ENCODE measurements at places on chromosomes 1 and 21.

DNA sequence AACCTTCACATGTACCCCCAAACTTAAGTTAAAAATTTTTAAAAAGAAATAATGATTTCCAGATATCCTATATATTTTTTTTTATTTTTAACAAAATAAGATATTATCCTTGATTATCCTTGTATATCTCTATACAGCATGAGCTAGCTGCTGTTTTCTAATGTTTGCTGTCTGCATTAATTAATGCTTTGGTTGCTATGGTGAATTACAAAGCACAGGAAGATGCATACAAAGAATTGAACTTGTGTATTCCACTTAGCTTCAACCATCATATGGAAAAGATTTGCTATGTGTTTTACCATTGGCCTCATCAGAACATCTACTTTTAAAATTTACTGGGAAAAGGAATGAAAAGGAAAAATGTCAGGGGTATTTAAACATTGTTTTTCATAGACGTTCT lies 35.4 kb downstream of the VPS45 start:
- no peak for DNase-seq

DNA sequence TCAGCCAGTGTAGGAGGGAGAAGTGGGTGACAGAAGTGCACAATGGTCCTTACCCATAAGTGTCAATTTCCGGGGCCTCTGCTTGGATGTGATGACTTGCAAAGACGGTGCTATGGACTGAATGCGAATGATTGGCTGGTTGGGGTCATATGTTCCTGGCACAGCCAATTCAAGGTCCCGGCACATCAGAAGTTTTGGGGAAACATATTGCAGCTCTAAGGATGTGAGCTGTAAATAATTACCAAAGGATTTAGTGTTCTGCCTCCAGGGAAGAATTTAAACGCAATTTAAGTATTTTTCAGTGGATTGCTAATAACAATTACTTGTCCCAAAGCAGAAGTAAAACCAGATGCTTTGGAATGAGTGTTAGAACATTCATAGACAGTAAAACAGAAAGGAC lies 26.9 kb upstream of the EXOSC10 start:
- DNase-seq = no peak

GRCh38 chr21:27840262-27840661 lies 873.4 kb upstream of the ADAMTS5 start:
- DNase-seq = no peak

DNA sequence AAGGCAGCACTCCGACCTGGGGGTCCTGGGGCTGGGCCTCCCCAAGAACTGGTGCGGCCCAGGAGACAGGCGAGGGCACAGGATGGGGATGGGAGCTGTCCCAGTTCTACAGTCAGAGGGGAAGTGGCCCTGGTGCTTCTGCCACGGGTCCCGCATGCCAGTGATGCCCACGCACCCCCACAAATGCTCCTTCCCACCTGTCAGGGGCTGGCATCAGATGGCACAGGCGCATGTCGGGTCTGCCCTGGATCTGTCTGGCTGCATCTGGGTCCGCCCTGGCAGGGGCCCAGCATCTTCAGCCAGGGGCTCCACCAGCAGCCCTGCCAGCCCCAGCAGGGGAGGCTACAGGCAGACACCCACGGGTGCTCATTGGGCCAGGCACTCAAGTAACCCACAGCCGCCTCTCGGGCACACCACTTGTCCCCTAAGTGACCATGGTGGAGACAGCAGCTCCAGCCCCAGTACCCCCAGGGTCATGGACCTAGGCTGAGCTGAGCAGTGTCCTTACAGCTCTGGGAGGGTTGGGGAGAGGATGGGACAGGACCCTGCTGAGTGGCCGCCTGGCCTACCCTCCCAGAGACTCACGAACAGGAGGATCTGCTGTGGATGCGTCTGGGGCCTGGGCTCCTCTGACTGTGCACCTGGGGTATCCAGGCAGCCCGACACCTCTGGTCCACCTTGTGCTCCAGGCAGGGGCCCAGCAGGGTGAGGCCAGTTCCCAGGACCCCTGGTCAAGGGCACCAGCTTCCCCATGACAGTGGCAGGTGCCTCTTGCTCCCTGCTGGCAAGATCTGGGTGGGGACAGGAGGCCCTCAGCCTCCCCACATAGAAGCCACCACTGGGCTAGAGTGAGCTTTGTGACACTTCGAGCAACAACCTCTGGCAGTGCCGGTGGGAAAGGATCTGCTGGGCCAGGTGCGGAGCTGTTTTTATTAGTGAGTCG lies 5.4 kb downstream of the SMIM1 start:
- DNase-seq = no peak

GRCh38 chr1:115678141-115678540 lies 36.4 kb downstream of the VANGL1 start:
- DNase-seq = no peak

GRCh38 chr1:219753914-219754313 lies 141.0 kb upstream of the ZC3H11B start:
- no peak for DNase-seq

GRCh38 chr1:90831910-90832309 lies 114.8 kb upstream of the BARHL2 start:
- DNase-seq = no peak

DNA sequence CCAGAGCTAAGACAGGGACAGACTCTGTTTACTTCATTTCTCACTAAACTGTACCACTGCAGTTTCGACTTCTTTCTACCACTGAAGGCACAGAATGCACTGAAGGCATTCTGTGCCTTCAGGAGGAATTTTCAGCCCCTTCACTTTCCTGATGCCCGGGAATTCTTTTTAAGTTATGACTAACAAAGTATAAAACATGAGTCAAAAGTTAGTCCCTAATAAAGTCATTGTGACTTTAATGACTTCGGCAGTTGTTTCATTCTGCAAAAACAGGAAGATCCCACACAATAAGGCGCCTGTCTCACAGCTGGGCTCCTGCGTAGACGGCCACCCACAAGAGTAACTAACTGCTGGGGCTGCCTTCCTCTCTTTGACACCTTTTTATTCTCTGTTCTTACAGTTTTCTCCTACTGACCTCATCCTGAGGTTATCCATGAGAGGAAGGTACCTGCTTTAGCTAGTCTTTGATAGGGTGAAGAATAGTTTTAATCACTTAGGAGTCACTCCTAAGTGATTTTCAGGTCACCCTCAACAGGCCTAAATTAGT lies 183.9 kb upstream of the SGIP1 start:
- no peak for DNase-seq

DNA sequence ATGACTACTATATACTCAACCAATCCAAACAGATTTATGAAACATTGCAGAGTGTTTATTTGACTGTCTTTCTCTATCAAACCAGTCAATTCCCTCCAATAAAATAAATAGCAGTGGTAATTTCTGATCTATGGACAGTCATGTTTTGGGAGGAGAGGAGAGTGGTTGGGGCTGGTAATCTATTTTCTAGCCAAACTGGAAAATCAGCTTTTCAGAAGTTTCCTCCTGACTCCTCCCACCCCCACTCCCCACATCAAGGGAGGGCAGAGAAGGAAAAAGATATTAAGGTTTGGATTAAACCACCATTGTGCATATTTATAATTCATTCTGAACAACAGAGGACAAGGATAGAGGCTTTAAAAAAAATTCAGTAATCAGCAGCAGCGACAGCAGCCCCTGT lies 69.4 kb upstream of the SOX13 start:
- DNase-seq = no peak

GRCh38 chr1:22876359-22877111 lies 96.1 kb downstream of the LACTBL1 start:
- no peak for DNase-seq

DNA sequence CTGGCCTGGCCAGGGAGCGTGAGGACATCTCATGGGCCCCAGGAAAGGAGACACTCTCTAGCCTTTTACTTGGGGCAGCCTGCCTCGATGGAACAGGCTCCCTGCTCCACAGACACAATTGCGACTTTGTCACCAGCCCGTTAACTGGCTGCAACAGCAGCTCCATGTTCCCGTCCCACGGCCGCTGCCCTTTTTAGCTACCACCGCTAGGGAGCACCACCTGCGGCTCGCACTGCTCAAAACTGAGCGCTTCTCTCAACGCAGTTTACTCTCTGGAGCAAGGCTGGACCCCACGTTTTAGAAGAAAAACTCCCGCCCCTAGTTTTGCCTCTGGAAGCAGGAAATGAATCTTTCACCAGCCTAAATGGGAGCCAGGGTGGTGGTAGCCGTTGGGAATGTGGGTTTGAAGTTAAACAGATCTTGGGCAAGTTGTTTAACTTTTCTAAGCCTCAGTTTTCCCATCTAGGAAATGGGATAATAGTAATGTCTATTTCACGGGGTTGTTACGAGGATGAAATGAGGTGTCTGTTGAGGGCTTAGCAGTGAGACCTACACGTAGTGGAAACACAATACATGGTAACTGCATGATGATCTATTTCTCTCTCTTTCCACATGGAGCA lies 3.5 kb upstream of the LRRC38 start:
- DNase-seq = no peak

- DNase-seq = no peak
Measured at GRCh38 chr1:209335178-209335577, 248.3 kb upstream of the CAMK1G start.

GRCh38 chr1:94614996-94615395 lies 73.4 kb upstream of the F3 start:
- no peak for DNase-seq

GRCh38 chr1:5901841-5902240 lies 90.4 kb downstream of the NPHP4 start:
- no peak for DNase-seq

GRCh38 chr21:31162079-31162699 lies 123.9 kb upstream of the KRTAP19-8 start:
- no peak for DNase-seq

DNA sequence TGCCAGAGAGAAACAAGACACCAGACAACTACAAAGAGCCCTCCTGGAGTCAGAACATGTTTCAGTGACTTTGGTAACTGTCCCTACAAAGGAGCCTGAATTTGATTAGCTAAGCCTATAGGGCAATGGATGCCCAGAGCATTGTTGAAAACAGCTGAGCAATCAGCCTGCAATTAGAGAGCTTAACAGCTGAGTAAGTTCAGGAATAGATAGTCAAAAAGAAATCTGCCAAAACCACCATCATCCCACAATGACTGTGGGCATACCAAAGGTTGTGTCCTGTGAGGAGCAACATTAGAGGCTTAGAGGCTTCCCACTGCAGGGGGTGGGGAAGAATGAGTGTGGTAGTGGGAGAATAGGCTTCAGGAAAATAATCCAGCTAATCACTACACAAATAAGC lies 32.1 kb downstream of the SH3BP5L start:
- DNase-seq = no peak

GRCh38 chr1:51924455-51924854 lies 45.9 kb upstream of the NRDC start:
- peak; percentile 31 for DNase-seq

DNA sequence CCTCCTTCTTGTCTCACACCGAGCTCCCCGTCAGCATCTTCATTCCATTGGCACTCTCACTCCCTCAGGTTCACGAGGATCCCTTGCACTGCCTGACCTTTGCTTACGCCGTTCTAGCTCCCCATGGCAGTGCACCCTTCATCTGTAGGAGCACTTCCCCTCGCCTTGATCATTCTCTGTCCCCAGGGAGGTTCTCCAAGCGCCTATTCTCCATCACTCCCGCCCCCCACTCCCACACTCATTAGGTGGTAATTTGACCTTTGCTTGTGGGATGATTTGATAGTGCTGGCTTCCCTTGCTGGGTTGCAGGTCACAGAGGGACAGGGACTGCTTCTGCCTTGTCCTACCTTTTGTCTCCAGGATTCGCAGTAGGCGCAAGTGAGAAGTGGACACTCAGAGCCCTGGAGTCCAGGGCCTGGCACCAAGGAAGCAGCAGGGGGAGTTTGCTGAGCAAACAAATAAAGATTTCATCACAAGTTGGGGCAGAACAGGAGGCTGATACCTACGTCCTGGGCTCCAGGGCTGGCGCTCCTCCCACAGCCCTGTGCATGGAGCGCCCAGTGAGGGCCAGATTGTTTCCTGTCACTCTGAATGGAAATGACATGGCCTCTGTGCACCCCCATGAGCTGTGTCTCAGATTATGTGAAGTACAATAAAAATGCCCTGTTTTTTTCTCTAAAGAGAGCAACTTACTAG lies 82.0 kb upstream of the RUNX3 start:
- no peak for DNase-seq

DNA sequence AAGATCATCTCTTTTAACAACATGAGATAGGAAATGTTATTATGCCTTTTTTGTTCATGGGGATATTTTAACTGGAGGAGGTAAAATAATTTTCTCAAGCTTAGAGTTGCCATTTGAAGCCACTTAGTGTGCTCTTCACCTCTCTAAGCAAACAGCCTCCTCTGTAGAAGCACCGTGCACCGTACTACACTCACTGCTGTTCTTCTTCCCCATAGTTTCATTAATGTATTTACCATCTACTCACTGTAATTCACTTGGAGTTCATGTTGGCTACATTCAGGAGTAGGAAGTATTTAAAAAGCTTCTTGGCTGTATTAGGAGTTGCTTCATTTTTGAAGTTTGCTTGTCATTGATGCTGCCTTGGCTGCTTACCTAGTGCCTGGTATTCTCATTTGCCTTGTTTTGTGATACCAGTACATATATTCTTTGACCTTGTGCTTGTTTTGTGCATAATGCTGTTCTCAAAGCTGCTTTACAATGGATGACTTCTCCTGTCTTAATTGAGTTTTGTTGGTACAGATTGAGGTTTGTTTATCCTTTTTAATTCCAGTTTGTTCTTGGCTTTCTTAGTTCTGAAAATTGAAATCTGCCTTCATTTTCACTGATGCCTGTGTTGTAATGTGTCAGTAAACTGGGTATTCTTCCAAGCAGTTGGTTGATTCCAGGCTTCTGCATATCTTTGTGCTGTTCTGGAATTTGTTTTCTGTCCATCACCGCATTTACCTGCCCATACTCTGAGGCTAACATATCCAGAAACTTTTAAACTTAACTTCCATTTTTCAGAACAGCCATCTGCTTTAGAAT lies 240.4 kb downstream of the HMCN1 start:
- DNase-seq = no peak

- DNase-seq = no peak
Measured at GRCh38 chr1:76267631-76268030, 193.1 kb downstream of the ST6GALNAC3 start.

GRCh38 chr1:6336776-6337622 lies 56.6 kb downstream of the ACOT7 start:
- no peak for DNase-seq

DNA sequence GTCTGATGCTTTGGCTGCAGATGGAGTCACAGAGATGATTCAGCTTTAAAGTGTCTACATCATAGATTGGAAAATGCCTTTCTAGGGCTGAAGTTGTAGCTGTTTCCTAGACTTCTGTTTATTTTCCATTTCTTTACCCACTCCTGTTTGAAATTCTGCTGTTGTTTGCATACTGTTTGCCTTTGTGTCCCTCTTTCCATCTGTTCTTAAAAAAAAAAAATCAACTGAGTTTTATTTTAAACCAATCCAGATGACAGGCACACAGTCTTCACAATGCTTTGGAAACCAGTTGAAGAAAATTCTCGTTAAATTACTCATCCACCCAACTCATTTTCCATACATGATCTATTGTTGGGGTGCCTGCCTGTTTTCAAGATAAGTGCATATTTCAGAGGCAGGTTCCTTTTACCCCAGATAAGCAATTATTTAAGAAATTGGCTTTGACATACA lies 245.9 kb downstream of the DISC1 start:
- DNase-seq = no peak

- no peak for DNase-seq
Measured at GRCh38 chr1:157773493-157774350, 3.2 kb downstream of the FCRL2 start.

- DNase-seq = no peak
Measured at GRCh38 chr21:45577801-45578175, 35.5 kb upstream of the SLC19A1 start.

- DNase-seq = no peak
Measured at GRCh38 chr21:26096494-26097371, 73.8 kb downstream of the APP start.

GRCh38 chr21:45403133-45403824 lies 1.7 kb upstream of the COL18A1 start:
- DNase-seq = no peak
